HFF-Myc (cell line): ENCODE measurements at places on chromosomes 7 and 10.

DNA sequence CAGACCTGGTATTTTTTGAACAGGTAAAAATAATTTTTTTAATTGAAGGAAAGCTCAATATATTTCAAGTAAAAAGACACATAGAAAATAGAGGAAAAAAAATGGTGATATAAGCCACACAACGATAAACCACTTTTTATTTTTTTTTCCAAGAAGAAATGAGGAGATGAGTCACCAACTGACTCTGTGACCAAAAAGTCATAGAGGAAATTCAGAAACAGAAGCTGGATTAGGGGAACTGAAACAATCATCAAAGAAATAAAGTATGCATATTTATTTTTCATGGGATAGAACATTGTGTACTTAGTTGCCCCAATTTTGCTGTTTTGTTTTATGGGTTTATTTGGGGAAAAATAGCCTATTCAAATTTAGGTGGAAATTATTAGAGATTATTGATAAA is 176.8 kb upstream of the AGR3 start:
- no peak for DNase-seq

GRCh38 chr10:113169853-113170460 is 219.9 kb downstream of the TCF7L2 start:
- DNase-seq, result no peak

- peak; percentile 99 for DNase-seq
Measured at GRCh38 chr7:37031571-37032257, 307.4 kb upstream of the AOAH start.

DNA sequence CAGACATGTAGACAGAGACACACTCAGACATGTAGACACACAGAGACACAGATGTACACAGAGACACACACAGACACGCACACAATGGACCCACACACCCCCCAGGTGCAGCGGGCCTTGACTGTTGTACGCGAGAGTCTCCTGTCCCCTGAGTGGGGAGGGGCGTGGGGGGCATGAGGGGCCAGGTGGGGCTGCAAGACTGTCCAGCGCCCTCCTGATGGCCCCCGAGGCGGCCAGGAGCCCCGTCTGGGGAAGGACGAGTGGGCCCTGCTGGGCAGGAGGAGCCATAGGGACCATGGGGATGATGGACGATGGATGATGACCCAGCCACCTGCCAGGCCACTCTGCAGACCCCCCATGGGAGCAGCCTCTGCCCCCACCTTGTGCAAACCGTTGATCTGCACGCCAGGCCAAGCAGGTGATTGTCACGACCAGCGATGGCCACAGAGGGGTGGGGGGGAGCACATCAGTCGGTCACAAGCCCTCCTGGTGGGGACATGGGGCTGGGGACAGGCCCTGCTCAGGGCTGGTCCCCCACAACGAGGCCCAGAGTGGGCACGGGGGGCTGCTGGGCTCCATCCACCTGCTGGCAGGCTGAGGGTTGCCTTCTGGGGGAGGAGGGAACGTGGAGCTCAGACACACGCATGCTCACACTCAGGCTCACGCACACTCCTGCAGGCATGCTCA is 11.6 kb downstream of the VENTX start:
- no peak for DNase-seq

DNA sequence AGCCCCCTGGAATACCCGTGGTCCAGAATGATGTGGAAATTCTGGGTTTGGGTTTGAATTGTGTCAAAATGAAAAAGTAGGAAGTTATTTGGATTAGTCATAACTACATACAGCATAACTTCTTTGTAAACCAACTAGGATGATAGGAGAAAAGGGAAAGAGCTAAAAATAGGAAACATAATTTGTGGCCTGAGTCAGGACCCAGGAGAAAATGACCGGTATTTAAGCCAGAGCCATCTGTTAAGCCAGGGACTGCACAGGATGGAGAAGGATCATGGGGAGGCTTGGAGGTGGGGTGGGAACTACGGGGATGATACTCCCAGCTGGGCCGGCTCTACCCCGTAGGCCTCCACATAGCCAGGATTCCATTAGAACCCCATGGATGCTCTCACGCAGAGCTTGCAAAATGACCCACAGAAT is 98.6 kb downstream of the MYOF start:
- DNase-seq, result peak; percentile 54

DNA sequence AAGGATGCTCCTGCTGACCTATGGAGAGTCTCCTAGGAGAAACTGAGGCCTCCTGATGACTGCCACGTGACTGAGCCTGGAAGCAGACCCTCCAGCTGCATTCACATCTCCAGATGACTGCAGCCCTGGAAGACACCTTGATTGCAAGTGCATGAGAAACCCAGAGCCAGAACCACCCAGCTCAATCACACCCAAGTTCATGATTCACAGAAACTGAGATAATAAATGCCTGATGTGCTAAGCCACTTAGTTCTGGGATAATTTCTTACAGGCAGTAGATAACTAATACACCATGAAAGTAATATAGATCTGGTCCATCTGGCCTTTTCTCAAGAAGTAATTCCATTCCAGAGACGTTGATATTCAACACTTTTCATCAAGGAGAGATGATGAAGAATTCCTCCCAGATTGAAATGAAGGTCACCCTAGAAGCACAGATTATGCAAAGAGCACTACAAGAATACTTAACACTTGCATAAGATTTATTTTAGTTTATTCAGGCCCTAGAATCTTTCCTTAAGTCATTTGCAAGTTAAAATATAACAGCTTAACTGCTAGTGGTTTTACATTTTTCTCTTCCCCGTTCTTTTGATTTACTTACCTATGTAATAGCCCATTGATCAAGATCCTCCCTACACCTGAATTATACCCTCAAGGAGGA is 208.2 kb upstream of the INHBA start:
- DNase-seq, result no peak

- no peak for DNase-seq
Measured at GRCh38 chr7:5689716-5690115, 91.7 kb downstream of the RNF216 start.

- peak; percentile 97 for DNase-seq
Measured at GRCh38 chr10:13712837-13713581, 126.2 kb downstream of the PRPF18 start.

- no peak for DNase-seq
Measured at GRCh38 chr7:19747740-19748339, 25.6 kb downstream of the TMEM196 start.

DNA sequence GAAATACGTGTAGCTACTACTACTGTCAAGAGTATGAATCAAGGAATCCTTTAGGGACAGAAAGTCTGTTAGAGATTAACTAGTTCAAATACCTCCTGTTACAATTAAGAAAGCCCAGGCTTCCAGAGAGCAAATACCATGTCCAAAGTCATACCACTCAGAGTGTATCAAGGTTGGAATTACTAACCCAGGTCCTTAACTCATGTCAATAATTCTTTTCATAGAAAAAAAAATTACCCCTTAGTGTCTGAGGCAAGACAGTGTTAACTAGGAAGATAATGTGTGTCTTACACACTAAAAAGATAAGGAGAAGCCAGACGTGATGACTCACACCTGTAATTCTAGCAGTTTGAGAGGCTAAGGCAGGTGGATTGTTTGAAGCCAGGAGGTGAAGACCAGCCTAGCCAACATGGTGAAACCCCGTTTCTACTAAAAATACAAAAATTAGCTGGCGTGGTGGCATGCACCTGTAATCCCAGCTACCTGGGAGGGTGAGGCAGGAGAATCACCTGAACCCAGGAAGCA is 423.4 kb downstream of the SORCS1 start:
- no peak for DNase-seq

- DNase-seq, result no peak
Measured at GRCh38 chr10:71632896-71633600, 86.5 kb downstream of the C10orf105 start.

DNA sequence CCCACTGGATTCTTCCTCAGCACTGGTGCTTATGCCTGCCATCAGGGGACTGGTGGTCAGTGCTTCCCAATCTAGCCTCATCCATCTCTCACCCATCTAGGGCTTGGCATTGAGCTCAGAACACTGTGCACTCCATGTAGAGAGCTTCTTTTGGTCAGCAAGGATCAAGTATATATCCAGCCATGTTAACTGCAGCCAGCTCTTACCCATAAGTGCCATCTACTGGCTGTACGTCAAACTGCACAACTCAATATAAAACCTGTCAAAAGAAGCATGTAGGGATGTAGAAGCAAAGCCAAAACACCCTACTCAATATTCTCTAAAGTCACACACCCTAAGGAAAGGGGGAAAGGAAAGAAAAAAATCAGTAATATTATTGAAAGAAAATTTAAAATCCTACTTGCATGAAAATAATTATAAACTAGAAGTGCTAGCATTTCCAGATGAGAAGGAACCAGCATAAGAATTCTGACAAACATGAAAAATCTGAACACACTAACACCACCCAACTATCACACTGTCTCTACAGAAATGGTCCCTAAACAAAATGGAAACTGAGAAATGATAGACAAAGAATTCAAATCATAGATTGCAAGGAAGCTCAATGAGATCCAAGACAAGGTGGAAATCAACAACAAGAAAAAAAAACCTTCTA is 531.1 kb upstream of the STEAP1 start:
- peak; percentile 1 for DNase-seq

- no peak for DNase-seq
Measured at GRCh38 chr10:8052341-8052955, 2.0 kb upstream of the GATA3 start.

- DNase-seq, result no peak
Measured at GRCh38 chr10:116669080-116669479, 48.3 kb downstream of the PNLIPRP2 start.

DNA sequence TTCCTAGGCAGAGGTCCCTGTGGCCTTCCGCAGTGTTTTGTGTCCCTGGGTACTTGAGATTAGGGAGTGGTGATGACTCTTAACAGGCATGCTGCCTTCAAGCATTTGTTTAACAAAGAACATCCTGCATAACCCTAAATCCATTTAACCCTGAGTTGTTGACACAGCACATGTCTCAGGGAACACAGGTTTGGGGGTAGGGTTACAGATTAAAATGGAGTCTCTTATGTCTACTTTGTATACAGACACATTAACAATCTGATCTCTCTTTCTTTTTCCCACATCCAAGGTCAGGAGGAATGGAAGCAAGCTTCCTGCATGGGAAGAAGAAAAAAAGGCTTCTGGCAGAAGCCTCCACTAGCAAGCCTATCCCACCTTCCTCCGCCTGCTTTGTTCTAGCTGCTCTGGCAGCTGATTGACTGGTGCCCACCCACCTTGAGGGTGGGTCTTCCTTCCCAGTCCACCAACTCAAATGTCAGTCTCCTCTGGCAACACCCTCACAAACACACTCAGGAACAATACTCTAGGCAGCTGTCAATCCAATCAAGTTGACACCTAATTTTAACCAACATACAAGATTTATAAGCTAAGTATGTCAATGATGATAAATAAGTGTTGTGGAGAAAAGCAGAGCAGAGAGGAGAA is 176.5 kb upstream of the CCZ1B start:
- no peak for DNase-seq

DNA sequence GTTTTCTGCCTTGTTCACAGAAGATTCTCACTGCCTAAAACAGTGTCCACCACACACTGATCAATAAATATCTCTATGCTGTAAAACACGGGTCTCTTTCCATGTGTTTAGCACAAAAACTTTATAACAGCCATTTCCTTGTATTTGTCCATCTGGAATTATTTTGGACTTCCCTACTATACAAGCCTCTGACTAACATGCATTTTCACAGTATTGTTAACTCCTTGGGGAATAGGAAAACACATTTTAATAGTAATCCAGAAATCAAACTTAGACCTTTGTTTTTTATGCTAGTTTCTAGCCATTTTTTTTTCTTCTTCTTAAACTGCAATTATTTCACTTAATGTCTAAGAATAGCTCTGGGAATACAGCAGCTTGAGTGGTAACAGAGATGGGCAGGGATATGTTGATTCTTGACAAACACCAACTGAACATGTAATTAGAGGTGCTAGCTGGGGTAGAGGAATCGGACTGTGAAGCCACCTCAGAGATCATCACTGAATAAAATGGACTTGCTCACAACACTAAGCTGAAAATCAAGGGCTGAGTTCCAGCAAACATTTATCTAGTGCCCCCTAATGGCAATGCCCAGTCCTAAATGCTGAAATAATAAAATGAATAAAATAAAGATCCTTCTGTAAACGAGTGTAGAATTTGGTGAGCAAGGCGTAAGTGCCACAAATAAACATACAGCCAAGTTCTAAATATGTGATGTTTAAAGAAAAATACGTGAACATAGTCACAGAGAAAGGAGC is 593.1 kb downstream of the SORCS1 start:
- no peak for DNase-seq

DNA sequence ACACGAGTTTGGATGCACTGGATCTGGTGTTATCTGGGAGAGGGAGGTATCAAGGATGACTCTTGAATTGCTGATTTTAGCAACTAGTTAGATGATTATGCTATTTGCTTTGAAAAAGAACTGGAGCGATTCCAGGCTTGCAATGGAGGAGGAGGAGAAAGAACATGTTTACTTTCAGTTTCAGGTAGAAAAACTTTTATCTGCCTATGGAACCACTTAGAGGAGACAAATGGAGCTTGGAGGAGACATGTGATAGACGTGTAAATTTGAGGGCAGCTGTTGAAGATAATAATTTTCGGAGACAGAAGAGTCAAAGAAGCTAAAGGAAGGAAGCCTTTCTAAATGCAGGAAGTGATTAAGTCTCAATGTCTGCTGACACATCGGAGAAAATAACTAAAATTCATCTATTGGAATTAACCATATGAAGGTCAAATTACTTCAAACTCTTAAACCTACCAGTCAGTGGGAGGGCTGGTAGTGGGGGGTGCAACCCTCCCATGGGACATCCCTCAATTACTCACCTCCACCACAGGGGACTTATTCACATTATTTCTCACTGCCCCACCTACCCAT is 56.4 kb upstream of the GNAI1 start:
- no peak for DNase-seq

GRCh38 chr7:116815041-116815440 is 47.3 kb upstream of the CAPZA2 start:
- DNase-seq, result no peak

DNA sequence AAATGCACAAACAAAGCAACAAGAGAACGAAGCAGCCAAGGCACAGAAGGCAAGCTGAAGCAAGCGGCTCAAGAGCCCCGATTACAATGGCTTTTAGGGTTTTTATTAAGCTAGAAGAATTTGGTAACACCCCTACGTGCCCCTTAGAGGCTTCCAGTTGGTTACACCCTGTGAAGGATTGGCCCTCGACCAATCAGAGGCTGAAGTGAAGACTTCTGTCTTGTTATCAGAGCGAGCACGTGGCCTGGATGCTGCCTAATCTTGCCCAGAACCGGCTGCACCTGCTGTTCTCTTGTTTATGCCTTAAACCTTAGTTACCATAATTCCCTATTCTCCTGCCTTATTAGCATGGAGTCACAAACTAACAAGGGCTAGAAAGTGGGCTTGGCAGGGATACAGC is 21.4 kb downstream of the KCNK18 start:
- DNase-seq, result no peak

DNA sequence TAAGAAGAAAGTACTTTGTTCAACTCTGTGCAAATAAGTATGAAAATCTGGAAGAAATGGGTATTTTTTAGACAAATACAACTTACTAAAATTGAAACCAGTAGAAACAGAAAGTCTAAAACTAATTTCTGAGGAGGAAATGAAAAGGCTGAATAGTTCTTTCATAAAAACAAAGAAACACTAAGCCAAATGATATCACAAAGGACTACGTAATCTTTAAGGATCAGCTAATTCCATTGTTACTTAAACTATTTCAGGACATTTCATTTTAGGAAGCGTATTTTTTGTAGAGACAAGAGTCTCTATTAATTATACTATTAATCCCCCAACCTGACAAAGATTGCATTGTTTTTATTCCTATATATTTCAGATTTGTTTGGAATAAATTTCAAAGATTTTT is 11.2 kb upstream of the CCSER2 start:
- no peak for DNase-seq
